ENCODE measurements at places on chromosomes 5 and 9.

- peak; percentile 87 for DNase-seq
These were observed 169.1 kb upstream of the PIK3R1 start for GRCh38 chr5:68046445-68046844.

DNA sequence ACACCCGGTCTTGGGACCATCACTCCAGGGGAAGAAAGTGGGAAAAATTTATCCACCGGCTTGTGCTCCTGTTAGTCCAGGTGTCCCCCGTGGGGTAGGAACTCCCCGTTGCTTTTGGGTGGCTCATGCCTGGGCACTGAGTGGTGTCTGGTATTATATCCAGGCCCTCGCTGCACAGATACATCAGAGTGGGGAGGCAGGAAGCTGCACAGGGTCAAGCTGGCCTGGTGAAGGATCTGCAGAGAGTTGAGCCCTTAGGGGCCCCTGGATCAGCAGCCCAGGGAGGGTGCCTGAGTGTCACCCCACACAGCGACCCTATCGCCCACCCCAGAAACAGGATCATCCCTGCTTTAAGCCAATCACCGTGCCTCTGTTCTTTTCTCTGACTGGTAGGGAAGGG lies 24.4 kb upstream of the COL5A1 start:
- no peak for DNase-seq

- DNase-seq = no peak
These were observed 129.9 kb upstream of the MOCS2 start for GRCh38 chr5:53239301-53239990.

- no peak for DNase-seq
These were observed 613.6 kb upstream of the SEMA6A start for GRCh38 chr5:117188211-117188610.

DNA sequence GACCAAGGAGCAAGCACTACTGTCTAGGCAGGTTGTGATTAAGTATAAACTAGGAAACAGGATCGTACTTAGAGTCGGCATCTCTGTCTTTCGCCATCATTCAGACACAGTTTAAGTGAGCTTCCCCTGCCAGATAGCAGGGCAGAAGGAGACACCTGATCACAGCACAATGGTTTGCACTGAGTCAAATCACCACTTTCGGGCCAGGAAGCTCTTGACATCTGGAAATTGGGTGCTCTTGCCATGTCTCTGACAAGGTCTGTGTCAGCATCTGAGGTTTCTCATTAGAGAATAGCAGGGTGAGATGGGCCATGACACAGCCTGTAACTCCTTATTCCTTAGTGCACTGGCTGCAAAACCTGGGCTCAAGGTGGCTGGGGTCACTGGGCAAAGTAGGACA lies 8.3 kb downstream of the ADRB2 start:
- no peak for DNase-seq

- peak; percentile 93 for DNase-seq
These were observed 64.7 kb downstream of the STK10 start for GRCh38 chr5:172123269-172123692.

- no peak for DNase-seq
These were observed 56.0 kb upstream of the OR13F1 start for GRCh38 chr9:104448036-104448435.

GRCh38 chr5:130555429-130555828 lies 609.6 kb downstream of the HINT1 start:
- no peak for DNase-seq

- DNase-seq = peak; percentile 17
These were observed 72.7 kb downstream of the DPYSL3 start for GRCh38 chr5:147437161-147437596.

- peak; percentile 50 for DNase-seq
These were observed 91.8 kb upstream of the FER start for GRCh38 chr5:108655750-108656450.
